ENCODE measurements at places on chromosomes 2 and 18.

DNA sequence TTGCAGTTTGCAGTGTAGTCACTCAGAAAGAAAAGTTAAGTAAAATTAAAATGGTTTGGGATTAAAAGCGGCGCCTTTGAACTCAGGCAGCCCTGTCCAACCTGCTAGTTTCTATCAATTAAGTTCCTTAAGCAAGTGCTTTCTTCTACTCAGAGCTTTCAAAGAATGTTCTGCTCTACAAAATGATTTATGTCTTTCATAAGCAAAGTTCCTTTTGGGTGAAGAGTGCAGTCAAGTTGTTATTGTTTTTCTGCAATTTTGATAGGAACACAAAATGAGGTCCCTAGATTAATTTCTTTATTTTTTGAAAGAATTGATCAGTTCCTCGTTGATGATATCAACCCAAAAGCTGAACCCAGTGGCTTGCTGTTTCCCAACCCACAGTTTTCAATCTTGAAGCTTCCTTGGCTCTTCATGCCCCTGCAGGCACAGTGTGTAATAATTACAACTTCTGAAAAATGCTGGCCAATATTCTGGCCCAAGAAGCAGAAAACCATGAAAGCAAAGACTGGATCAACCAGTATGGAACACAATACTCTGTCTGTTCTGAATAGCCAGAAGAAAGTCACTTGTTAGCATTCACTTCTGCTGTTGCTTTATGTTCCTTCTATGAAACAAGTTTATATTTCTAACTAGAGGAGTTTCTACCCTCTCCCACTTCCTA, 89.1 kb downstream of the TGIF1 start:
- DNase-seq = no peak

DNA sequence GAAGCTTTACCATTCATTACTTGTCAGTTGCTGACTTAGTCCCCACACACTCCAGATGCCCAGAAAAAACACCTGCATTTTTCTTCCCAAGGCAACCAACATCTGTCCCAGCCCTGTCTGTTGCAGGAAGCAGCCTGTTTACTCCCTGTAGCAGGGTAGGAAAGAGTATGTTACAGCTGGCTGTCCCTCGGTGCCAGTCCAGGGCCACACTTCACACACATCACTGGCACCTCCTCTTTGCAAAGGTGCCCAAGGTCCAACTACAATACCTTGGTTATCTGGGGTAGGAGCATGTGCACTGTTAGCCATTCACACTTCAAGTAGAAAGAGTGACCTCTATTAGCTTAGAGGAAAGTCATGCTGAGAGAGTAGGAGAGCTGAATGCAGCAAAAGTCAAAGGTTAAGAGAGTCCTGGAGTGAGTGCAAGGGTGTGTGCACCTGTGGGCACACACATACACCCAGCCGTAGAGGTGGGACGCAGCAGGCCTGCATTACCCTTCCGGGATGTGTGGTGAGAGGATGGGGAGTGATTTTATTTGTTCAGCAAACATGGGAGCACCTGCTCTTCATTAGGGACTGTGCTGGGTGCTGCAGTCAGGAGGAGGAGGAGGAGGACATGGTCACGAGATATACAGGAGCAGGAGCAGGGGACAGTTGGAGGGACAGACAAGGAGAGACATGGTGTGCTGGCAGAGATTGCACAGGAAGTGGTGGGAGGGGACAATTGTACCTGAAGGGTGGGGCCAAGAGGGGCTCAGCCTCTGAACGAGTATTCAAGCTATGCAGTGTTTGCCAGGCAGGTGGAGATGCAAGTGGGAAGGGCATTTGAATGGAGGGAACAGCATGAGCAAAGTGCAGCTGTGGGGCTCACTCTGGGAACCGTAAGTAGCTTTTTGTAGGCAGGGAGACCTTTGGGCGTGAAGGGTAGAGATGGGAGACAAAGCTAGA, 69.8 kb downstream of the TSN start:
- DNase-seq = no peak

GRCh38 chr2:10522726-10523405, 74.7 kb upstream of the ODC1 start:
- no peak for DNase-seq

DNA sequence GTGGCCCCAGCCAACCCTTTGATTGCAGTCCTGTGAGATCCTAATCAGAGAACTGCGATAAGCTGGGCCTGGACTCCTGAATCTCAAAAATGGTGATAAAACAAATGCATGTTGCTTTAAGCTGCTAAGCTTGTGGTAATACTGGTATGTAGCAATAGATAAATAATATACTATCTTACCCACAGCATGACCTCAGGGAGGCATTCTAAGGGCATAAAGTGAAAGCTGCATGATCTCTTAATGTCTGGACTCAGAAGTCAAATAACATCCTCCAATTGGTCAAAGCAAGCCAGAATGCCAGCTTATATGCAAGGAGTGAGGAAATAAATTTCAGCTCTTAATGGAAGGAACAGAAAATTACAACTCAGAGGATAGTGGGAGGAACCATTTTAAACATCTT, 246.1 kb downstream of the FSIP2 start:
- DNase-seq = no peak

DNA sequence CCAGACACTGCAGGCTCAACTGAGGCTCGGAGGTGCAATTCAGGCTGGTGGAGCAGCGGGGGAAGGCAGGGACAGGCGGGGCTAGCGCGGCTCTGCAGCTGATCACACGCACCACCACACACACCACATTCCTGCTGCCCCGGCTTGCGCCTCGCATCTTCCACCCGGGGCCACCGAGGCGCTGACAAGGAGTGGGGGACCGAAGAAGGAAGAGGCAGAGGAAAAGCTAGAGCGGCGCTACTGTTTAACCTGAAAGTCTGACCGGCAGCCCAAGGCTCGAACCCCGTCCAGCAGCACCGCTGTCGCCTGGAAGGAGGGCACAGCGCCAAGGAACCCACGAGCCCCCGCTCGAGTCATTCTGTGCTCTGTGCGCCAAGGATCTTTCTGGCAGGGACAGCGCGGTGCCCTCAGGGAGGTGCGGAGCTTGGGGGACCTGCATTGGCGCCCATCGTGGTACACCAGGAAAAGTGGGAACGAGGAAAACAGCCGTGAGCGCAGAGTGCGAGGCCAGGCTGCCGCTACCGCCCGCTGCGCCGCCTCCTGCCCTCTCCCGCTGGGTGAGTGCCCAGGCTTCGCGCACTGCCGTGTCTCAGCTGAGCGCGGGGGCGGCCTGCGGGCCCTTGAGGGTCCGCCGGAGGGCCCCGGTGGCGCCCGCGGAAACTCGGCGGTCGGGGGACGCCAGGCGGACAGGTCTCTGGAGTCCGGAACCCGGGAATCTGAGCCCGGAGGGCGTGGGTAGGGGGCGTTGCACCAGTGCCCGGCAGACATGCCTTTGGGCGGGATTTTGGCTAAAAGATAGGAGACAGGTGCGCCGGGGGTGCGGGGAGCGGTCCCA, 860 bp upstream of the KCNJ3 start:
- peak; percentile 9 for DNase-seq

DNA sequence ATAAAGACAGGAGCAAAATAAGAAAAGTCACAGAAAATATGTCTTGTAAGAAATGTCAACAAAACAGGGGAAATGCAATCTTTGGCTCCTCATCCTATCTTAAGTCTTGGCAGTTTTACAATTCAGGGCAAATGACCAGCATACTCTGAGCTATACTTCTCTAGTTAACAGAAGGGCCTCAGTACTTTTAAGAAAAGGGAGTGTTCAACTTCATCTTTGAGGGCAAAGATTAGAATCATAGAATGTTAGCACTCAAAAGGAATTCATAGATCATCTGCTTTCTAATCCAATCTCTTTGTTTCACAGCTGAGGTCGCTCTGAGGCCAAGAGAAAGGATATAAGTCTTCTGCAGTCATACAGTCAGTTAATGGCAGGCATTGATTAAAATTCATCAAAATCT, 174.0 kb upstream of the NT5C1B start:
- DNase-seq = no peak

GRCh38 chr18:52333860-52334259, 6.1 kb upstream of the DCC start:
- no peak for DNase-seq

GRCh38 chr2:73307720-73308119, 14.4 kb upstream of the EGR4 start:
- DNase-seq = no peak

GRCh38 chr2:85329181-85329651, 1.4 kb upstream of the TGOLN2 start:
- DNase-seq = no peak

GRCh38 chr18:44949967-44950366, 269.3 kb downstream of the SETBP1 start:
- DNase-seq = no peak

DNA sequence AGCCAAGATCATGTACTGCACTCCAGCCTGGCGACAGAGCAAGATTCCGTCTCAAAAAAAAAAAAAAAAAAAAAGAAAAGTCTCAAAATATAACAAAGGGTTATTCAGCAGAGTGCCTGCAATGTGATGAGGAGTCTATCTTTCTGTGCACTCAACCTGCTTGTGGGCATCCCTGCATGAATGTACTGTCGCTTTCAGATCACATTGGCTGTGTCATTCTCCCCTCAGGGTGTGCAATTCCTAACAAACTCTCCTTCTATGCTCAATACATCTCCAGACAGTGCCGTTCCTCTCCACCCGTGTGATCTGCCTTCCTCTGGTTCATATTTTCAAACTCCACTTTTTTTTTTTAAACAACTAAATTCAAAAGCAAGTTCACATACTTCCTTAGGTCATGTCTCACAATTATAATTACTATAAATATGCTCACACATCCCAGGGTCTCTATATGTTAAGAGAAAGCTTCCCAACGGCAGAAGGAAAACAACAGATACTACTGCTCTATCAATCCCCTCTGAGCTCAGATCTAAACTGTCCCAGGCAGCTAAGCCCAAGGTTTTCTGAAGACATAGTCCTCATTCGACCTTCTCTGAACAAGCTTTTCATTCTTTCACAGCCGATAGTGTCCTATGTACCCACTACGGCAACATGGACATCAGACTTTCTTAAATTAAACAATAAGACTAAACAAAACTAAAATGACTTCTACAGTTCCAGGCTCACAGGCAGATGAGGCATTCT, 35.2 kb downstream of the PTMA start:
- DNase-seq = no peak

DNA sequence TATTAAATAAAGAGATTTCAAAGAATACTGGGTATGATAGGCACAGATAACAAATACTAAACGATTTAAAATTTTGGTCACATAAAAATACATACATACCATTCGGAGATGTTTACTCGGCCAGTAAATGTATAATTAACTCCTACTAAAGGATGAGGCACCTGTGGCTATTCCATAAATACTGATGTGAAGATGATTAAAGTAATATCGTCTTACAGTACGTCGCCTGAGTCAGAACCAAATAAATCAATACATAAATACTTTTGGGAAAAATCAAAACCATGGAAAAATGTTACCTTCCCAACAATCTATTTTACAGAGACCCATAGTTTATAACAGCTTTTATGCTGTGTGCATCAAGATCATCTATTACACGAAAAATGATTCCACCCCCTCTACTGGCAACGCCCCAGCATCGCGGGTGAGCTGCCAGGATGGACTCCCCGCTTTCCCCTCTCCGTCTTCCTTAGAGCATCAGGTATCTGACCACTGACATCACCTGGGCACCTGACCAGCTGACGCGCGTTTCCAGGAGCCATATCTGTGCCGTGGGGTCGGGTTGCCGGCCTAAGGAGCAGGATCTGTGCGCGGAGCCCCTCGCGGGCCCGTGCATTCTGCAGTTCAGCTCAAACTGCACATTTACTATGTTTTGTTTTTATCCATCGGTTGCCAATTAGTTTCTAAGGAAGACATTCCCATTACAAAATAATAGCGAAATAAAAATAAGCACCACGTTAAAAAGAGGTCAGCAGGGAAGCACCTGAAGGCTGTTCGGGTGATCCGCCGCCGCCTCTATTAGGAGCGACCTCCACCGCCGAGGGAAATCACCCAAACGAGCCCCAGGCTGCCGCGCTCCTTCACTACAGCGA, 901 bp downstream of the ICA1L start:
- DNase-seq = peak; percentile 70

DNA sequence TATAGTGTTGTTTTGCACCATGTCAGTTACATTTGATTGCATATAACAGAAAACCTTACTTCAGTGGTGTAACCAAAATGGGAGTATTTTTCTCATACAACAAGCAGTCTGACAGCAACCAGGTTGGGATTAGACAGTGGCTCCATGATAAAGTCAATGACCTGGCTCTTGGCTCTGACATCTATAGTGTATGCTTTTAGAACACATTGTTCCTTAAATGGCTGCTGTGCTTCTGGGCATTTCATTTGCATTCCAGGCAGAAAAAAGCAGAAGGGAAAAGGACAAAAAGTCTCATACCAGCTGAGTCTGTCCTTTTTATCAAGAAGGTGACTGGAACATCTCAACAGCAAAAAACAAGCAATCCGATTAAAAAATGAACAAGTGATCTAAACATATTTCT, 10.2 kb downstream of the MERTK start:
- no peak for DNase-seq

GRCh38 chr18:79934311-79935097, 16.9 kb downstream of the SLC66A2 start:
- peak; percentile 61 for DNase-seq

DNA sequence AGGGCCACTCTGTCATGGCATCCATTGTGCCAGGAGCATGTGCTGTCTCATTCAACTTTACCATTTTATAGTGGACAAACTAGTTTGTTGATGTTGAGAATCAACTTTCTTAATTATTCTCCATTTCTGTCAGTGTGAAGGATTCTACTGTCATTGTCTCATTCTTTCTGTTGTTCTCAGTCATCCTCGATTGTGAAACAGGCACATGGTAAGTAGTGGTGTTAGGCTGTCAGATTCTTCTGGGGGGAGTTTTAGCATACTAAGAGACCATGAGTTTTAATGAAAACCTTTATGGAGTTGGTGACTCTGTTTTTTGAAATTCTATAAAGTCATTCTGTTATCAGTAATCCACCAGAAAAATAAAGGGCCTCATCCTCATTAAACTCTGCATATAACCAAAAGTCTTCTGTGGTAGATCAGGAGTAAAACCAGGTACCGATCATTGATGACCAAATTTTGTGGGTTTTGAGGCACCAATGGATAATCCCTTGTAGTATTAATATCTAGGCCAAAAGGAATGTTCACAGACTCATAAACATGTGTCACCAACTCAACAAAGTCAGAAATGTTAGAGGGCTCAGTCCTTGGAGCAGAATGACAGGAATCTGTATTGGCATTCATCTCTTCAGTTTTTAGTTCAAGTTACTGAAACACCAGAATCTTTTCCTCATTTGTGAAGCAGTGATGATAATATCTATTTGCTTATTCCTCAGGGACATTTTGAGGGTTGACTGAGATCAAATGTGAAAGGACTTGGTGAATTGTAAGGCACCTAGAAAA, 73.2 kb downstream of the CERS6 start:
- DNase-seq = no peak

DNA sequence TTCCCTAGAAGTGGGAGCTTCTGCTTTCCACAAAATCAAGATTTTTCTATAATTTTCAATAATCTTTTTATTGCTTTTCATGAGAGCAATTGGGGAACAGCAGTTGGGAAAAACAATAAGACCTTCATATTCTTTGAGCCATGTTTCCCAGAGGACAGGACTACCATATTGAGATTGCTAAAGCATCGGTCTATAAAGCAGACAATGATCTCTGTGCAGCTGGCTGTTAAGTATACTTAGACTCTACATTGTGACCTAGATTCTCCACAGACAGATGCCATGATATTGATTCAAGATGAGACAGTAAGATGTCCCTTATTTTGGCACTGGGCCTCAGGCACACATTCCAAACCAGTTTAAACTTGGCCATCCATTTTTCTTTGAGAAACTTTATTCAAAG, 1178.7 kb downstream of the SUCLG1 start:
- no peak for DNase-seq
